Stimulated activated CD8-positive, alpha-beta memory T cell treated with anti-CD3 and anti-CD28 coated beads, Interleukin-7, amount 100 ng/mL, for 1 hour (primary cell): ENCODE measurements at places on chromosomes 1 and 21.
A peak's percentile ranks its signal among the peaks of the same experiment; 100 is the strongest.

GRCh38 chr21:42260121-42260520 is 41.2 kb downstream of the ABCG1 start:
- no peak for DNase-seq

GRCh38 chr1:108527135-108527534 is 32.8 kb upstream of the EEIG2 start:
- no peak for DNase-seq

DNA sequence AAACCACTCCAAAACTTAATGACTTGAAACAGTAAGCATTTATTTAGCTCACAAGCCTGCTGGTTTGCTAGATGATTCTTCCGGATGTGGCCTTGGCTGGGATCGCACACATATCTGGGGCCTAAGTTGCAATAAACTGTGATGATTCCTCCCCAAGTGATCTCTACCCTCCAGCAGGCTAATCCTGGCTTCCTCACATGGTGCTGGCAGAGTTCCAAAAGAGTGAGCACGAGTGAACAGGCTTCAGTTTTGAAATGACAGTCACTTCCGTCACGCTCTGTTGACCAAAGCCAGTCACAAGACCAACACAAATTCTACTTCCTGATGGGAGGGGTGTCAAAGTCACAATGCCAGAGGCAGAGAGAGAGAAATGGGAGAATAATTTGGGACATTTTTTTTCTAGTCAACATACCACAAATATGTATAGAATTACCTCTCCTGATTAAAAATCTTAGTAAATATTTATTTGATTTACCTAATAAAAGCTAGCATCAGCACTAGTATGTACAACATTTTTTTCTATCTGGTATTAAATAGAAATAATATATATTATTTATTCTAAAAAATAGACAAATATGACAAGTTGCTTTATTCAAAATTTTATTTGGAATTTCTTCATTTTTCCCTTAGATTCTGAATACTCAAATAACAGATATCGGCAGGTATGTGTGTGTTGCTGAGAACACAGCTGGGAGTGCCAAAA is 292.7 kb downstream of the TPR start:
- no peak for DNase-seq

- no peak for DNase-seq
Observed at GRCh38 chr1:59375321-59376220, 78.7 kb downstream of the FGGY start.

- no peak for DNase-seq
Observed at GRCh38 chr1:176691251-176692228, 228.6 kb downstream of the PAPPA2 start.

DNA sequence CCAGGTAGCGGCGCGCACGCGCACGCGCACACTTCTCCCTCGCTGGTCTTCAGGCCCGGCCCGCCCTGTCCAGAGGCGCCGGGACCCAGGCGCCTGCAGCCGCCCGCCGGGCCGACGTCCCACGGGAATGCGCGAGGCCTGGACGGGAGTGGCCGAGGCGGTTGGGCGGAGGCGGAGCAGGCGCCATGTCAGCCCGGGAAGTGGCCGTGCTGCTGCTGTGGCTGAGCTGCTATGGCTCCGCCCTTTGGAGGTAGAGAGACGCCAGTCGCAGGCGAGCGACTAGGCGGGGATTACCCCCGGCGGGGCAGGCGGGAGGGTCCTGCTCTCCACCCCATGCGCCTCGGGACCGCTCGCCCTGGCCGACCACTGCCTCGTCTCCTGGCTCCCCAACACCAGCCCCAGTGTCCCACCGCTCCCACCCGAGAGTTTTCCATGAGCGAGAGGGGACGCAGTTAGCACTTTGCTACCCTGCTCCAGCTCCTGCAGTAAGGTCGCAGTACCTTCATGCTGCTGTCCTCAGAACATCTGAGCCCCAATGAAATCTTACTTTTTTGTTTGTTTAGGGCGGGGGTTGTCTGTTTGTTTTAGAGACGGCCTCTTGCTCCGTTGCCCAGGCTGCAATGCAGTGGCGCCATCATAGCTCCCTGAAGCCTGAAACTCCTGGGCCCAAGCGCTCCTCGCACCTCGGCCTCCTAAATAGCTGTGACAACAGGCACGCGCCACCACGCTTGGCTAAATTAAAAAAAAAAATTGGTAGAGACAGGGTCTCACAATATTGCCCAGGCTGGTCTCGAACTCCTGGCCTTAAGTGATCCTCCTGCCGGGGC is at the start of gene CATSPERE:
Gene CATSPERE (plus strand): TSS at position 29 of the 827 bp plus-strand sequence. CDS start 157 bp downstream, at position 186.
- DNase-seq = peak; percentile 48

GRCh38 chr1:179953974-179954492 is 577 bp upstream of the CEP350 start:
- DNase-seq = no peak

GRCh38 chr1:184630679-184631060 is 124.0 kb downstream of the EDEM3 start:
- no peak for DNase-seq

DNA sequence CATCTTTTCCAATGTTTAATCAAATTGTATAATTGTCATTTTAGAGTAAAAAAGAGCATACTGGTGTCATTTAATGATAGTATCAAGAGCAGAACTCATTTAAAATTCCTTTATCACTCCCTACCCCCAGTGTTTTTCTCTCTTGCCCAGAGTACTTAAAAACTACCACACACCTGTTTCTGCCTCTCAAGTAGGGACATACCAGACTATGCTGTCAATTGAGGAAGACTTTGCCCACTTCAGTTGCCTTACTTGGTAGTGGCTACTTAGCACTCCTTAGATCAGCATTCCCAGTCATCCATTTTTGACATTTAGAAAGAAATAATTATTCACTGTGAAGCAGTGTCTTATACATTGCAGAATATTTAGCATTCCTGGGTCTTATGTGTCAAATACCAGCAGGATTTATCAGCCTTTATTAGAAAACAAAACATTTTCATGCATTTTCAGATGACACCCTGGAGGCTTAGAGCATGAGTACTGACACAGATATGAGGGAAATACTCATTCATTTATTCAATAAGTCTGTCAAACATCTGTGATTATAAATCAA is 127.5 kb upstream of the RGS1 start:
- DNase-seq = no peak

DNA sequence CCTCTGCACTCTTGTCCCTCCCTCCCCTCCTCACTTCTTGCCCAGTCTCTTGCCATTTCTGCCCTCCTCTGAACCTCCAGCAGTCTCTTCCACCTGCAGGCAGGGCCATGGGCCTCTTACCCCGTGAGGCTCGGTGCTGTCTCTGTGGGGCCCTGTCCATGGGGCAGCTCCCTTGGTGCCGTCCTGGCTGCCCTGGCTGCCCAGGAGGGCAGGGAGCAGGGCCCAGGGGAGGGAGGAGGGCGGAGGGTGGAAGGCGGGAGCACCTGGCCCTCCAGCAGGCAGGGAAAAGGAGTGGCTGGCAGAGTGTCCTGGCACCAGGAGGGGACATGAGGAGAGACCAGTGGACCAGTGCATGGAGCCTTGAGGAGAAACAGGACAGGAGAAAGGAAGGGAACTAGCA is at the start of gene RORC:
Gene RORC (minus strand): TSS at position 198 of the 400 bp plus-strand sequence. CDS start 38 bp downstream, at position 160.
- DNase-seq = no peak

- DNase-seq = no peak
Observed at GRCh38 chr1:224565611-224566406, 50.3 kb upstream of the CNIH3 start.

DNA sequence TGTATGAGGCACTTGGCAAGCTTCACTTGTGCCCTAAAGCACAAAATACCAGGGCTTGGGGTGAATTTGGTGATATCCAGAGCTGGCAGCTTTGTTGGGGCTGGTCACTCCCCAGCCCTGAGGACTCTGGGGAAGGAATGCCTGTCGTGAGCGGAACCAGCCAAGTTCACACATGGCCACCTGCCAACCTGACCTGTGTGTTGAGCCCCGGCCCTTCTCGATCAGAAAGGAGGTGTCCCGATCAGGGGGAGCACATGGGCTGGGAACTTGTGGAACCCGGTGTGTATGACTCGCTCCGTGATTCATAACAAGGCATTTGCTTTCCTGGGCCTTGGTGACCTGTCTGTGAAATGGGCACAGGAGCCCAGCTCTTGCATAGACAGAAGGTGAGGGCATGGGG is 43.1 kb downstream of the AGPAT3 start:
- DNase-seq = no peak
